ELR (cell line): ENCODE measurements at places on chromosomes 1 and 21.
A peak's percentile ranks its signal among the peaks of the same experiment; 100 is the strongest.

- DNase-seq, result peak; percentile 40
Measured at GRCh38 chr1:236576004-236576403, 28.3 kb downstream of the HEATR1 start.

DNA sequence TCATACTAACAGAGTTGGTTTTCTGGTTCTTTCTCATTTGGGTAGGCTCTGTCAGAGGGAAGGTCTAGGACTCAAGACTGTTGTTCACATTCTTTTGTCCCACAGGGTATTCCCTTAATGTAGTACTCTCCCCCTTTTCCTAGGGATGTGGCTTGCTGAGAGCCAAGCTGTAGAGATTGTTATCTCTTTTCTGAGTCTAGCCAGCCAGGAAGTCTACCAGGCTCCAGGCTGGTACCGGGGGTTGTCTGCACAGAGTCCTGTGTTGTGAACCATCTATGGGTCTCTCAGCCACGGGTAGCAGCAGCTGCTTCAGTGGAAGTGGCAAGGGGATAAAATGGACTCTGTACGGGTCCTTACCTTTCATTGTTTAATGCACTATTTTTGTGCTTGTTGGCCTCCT lies 226.4 kb downstream of the LBR start:
- DNase-seq, result no peak

- no peak for DNase-seq
Measured at GRCh38 chr1:50158421-50158820, 49.7 kb downstream of the ELAVL4 start.

DNA sequence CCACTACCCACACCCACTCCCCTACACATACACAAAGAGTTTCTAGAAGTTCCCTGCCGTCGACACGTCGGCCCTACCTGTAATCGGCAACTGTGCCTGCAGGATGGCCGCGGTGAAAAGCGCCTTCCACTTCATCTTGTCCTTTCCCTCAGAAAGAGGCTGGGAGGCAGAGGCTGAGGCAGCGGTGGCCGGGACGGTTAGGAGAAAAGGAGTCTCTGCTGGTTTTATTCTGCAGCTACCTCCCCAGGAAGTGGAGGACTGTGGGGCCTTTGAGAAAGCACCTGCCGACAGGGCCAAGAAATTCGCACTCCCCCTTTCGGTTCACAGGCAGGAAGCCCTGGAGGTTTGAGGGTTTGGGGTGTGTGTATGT lies at the start of gene CD247:
Gene CD247, minus strand, starts transcription at position 199 of the 370 bp plus-strand sequence. Its CDS starts 64 bp downstream, at position 135.
- DNase-seq, result no peak

DNA sequence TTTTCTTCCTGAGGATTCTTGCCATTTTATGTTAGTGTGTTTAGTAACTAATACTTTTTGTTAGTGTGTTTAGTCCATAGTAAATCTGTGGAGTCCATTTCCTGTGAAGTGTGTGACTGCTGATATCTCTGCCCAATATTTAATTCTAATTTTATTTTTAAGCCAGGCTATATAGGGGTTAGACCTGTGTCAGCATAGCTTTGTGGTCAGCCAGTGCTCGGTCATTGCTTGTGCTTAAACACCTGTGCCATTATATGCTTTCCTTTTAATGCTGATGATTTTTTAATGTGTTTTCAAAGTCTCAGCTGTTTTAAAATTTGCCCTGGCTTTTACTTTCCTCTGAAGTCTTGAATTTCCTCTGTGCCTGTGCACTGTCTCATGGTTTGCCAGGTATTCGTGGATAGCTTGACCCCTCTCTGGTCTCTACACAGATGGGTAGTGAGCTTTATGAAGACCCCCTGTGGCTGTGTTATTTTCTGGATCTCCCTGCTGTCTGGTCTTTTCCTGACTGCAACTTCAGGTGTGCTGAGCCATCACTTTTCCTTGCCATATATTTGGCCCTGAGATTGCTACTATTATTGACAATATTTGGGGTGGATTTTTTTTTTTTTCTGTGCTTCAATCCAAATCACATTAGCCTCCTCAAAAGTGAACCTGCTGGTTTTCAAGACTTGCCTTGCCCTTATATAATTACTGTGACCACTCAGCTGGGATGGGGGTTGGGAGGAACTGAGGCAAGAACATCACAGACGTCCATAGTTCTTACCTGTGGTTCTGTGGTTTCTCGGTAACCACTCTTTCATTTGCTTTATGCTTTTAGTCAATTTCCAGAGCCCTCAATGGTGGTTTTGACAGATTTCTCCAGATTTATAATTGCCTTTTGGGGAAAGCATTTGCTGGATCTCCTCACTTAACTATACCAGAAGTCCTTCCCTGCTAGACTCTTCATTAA lies 59.6 kb downstream of the RPS6KC1 start:
- no peak for DNase-seq

GRCh38 chr1:82560566-82560965 lies 759.8 kb downstream of the ADGRL2 start:
- DNase-seq, result no peak

DNA sequence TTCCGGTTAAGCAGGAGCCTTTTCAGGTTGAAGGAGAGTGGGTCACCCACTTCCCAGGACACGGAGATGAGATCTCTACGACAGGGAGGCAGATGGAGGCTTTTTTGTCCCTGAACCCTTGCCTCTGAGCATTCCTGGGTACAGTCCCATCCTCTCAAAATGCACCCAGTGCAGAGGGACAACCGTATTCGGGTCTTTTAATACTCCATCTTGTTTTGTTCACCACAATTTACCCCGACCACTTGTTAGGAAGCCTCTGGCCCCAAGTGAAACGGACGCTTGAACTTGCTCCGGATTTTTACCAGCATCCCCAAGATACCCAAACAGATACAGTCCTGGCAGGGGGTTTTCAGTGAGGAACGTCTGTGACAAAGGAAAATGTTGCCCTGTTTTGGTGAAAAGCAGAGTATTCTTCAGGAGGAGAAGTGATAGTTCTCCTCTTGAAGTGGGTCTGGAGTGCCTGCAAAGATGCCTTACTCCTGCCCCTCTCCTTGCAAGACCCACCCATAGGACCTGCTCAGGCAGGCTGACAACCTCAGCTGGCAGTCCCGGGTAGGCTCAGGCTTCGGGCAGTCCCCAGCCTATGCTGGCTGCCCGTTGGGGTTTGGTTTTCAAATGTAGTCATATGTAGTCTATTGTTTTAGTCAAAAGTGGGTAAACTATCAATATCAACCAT lies 669 bp upstream of the ARL8A start:
- peak; percentile 13 for DNase-seq
